ENCODE measurements at places on chromosomes 7 and 10.

DNA sequence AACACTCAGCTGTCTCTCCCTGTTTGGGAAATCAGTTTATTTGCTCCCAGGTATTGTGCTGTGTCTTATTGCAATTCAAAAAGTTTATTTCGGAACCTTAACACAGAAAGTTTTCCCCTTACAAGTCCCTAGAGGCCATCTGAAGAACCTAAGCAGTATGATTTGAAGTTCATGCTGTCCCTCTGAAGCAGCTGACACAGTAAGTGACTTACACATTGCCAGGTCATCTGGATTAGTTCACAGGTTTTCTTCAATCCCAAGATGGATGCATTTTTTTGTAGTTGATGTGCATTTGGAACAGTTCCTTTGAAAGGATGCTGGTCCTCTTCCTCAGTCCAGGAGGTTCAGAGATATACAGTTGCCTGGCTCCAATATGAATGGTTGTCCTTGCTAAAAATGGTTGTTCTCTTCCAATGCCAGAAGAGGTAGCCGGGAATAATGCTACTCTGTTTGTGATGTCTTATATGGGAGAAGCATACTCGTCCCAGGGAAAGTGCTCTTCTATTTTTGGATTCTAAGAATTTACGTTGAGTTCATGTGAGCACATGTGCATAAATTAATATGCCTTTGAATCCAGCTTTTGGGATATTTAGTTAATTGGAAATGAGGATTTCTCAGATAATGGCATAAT is 183.5 kb upstream of the PHYHIPL start:
- no peak for DNase-seq

DNA sequence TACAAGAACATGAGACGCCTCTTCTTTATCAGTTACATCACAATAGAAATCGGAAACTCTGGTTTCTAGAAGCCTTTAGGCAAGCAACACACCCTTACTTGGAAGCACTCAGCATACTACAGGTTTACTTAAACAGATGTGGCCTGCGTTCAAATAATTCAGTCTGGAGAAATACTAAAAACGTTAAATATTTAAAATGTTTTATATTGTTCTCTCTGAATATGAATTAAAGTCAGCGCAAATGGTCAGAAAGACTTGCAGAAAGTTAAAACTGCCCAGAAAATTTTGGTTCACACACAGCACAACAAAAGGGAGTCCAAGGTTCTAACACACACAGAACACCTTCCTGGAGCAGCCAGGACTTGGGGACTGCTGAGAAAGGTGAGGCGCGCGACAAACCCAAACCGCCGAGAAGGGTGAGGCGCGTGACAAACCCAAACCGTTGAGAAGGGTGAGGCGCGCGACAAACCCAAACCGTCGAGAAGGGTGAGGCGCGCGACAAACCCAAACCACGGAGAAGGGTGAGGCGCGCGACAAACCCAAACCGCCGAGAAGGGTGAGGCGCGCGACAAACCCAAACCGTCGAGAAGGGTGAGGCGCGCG is 25.8 kb downstream of the ESYT2 start:
- DNase-seq = no peak

DNA sequence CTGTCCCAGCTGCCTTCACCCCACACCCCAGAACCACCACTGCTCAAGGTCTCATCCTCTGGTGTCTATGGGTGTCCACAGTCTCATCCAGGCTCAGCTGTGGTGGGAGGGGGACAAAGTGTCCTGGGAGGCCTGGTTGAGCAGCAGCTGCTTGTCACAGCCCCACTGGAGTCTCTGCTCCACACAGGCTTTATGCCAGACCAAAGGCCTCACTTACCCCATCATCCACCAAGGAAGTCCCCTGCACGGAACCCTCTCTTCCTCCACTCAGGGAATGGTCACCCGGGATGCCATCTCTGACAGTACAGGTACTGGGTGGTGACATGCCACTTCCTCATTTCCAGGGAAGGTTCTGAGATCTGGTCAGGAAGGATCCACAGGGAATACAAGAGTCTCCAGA is 925.4 kb upstream of the ZNF722 start:
- DNase-seq = no peak

DNA sequence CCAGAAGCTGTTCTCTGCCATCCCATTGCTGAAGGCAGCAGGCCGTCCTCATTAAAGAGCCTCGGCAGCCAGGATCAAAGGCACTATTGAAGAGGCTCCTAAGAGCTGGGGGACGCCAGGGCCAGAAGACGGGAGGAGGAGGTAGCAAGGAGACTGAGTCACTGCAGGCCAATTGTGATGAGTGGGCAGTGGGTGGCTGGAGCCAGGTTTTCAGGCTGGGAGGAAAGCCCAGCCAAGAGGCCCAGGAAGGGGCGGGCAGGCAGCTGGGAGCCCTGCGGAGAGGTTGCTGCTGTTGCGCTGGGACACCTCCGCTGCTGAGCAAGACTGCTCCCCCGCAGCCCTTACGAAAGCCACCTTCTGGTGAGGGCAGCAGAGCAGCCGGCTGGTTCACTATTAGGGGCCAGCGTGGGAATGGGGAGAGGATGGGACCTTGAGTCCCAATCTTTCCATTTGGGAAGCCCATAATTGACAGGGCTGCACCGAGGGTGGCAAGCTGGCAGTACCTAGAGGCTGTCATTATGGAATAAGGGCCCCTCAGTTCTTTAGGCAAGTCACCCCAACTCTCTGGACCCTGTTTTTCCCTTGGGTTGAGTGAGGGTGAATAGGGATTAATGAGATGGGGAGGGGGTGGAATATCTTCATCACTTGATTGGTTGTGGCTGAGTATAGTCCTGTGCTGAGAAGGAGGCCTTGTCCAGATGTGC is 48.4 kb downstream of the UNC5B start:
- DNase-seq = no peak

DNA sequence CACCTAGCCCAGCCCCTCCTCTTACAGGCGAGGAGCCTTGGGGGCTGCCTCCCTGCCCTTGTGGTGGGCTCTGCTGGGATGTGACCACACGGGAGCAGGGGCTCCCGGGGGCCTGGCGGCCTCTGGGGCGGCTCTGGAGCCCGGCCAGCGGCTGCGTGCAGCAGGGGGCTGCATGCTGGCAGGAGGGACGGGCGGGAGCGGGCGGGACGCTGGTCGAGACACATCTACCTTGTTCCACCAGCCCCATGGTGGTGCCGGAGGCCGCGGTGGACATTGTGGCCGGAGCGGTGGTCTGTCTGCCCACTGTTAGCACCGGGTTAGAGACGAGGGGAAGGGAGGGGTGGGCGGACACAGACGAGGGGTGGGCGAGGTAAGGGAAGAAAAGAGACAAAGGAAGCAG is 38.6 kb downstream of the YKT6 start:
- no peak for DNase-seq

All from suppressor macrophage treated with lipopolysaccharide for 1 hour (primary cell).